Immature natural killer cell (primary cell): ENCODE measurements at places on chromosomes 4 and X.
A peak's percentile ranks its signal among the peaks of the same experiment; 100 is the strongest.

- DNase-seq = no peak
Observed at GRCh38 chr4:77022560-77023179, 53.1 kb downstream of the CCNI start.

- peak; percentile 27 for DNase-seq
Observed at GRCh38 chrX:24838629-24839028, 144.9 kb downstream of the POLA1 start.

- DNase-seq = no peak
Observed at GRCh38 chrX:24377195-24377594, 16.8 kb downstream of the SUPT20HL1 start.

DNA sequence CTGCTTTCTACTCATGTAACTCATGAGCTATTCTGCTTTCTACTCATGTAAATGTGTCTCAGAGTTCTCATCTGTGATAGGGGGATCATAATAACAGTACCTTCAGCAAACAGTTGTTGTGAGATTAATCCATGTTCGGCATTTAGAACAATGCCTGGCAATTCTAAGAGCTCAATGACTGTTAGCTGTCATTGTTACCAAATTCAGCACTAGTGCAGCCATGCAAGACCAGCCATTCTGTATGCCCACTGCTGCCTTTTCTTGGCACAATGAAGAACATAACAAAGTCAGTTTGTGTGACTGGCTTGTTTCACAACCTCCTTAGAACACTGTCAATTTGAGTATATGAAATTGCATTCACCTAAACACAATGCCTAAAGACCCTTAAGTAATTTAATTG lies 163.2 kb downstream of the ANK2 start:
- DNase-seq = no peak

- no peak for DNase-seq
Observed at GRCh38 chr4:128517739-128518510, 230.3 kb upstream of the PGRMC2 start.

- DNase-seq = no peak
Observed at GRCh38 chrX:13180807-13181206, 136.4 kb upstream of the FAM9C start.
